ENCODE measurements at places on chromosomes 11 and 22. TPM values are rescaled to one million over a fixed set of nuclear protein-coding genes. Genes with fewer than 3 reads are reported as not detected.
A peak's percentile ranks its signal among the peaks of the same experiment; 100 is the strongest.

RIC3 gene
- 1.5 TPM for polyA plus RNA-seq

- peak overlapping the region; percentile 98 for H3K27ac ChIP-seq
- DNase-seq, result no peak
- H3K4me1 ChIP-seq, result peaks cover 37% of the 10 kb centered on the region
- H3K36me3 ChIP-seq, result peaks cover 28% of the 10 kb centered on the region
- H3K27me3 ChIP-seq, result no peaks in the 10 kb centered on the region
- peak overlapping the region; percentile 96 for H3K4me3 ChIP-seq
Observed at GRCh38 chr11:8683115-8683807, 669 bp downstream of the RPL27A start.

- H3K4me3 ChIP-seq, result no peak overlapping the region
- H3K36me3 ChIP-seq, result no peaks in the 10 kb centered on the region
- H3K27me3 ChIP-seq, result no peaks in the 10 kb centered on the region
- H3K4me1 ChIP-seq, result no peaks in the 10 kb centered on the region
Observed at GRCh38 chr11:33949252-33949913, 57.5 kb upstream of the LMO2 start.

GRCh38 chr11:119673052-119673758, 55.8 kb downstream of the NECTIN1 start:
- H3K27ac ChIP-seq, result no peak overlapping the region
- DNase-seq, result no peak
- no peak overlapping the region for H3K4me3 ChIP-seq
- no peaks in the 10 kb centered on the region for H3K36me3 ChIP-seq
- H3K4me1 ChIP-seq, result no peaks in the 10 kb centered on the region

GRCh38 chr22:22996511-22997261, 73.6 kb upstream of the GNAZ start:
- no peak for DNase-seq
- no peak overlapping the region for H3K4me3 ChIP-seq
- H3K27ac ChIP-seq, result no peak overlapping the region
- no peaks in the 10 kb centered on the region for H3K36me3 ChIP-seq
- no peaks in the 10 kb centered on the region for H3K27me3 ChIP-seq

TH gene
- polyA plus RNA-seq, result not detected

GRCh38 chr11:44334356-44335004, 24.5 kb upstream of the ALX4 start:
- no peaks in the 10 kb centered on the region for H3K36me3 ChIP-seq
- no peak for DNase-seq
- H3K4me1 ChIP-seq, result no peaks in the 10 kb centered on the region
- H3K27me3 ChIP-seq, result no peaks in the 10 kb centered on the region
- H3K4me3 ChIP-seq, result no peak overlapping the region

- no peak for DNase-seq
- no peaks in the 10 kb centered on the region for H3K27me3 ChIP-seq
- H3K4me3 ChIP-seq, result no peak overlapping the region
- H3K4me1 ChIP-seq, result peaks cover 16% of the 10 kb centered on the region
- peaks cover 33% of the 10 kb centered on the region for H3K36me3 ChIP-seq
- H3K27ac ChIP-seq, result no peak overlapping the region
Observed at GRCh38 chr22:23277583-23278295, 97.4 kb downstream of the BCR start.

SCT gene
- polyA plus RNA-seq, result not detected

DNA sequence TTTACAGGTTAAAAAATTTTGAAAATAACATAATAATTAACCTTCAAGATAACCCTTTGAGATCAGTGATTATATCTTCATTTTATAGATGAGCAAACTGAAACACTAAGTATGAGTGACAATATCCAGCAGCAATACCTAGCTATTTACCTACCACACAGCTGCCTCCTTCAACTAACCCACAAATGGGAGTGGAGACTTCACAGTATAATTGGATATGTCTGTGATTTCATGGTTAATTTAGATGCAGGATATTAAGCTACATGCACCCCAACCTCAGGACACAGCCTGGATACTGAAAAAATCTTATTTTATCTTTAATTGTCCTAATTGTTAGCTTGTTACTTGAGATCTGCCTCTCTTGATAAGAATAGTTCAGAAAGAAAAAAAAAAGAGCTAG, 297.2 kb upstream of the ANO5 start:
- no peaks in the 10 kb centered on the region for H3K4me1 ChIP-seq
- no peak overlapping the region for H3K4me3 ChIP-seq
- no peak for DNase-seq
- H3K27me3 ChIP-seq, result no peaks in the 10 kb centered on the region
- no peaks in the 10 kb centered on the region for H3K36me3 ChIP-seq

- H3K36me3 ChIP-seq, result no peaks in the 10 kb centered on the region
- no peaks in the 10 kb centered on the region for H3K27me3 ChIP-seq
- H3K4me1 ChIP-seq, result no peaks in the 10 kb centered on the region
- H3K27ac ChIP-seq, result no peak overlapping the region
- DNase-seq, result no peak
Observed at GRCh38 chr11:133692126-133692934, 153.0 kb downstream of the SPATA19 start.

OR52H1 gene
- polyA plus RNA-seq, result not detected

RBM14 gene
- 87.9 TPM for polyA plus RNA-seq

ARCN1 gene
- polyA plus RNA-seq, result 148 TPM

B4GALNT4 gene
- polyA plus RNA-seq, result 0.31 TPM

- no peaks in the 10 kb centered on the region for H3K27me3 ChIP-seq
- H3K27ac ChIP-seq, result no peak overlapping the region
- no peaks in the 10 kb centered on the region for H3K4me1 ChIP-seq
- H3K4me3 ChIP-seq, result no peak overlapping the region
- DNase-seq, result no peak
Observed at GRCh38 chr11:57700425-57700824, 11.6 kb downstream of the MED19 start.

DNA sequence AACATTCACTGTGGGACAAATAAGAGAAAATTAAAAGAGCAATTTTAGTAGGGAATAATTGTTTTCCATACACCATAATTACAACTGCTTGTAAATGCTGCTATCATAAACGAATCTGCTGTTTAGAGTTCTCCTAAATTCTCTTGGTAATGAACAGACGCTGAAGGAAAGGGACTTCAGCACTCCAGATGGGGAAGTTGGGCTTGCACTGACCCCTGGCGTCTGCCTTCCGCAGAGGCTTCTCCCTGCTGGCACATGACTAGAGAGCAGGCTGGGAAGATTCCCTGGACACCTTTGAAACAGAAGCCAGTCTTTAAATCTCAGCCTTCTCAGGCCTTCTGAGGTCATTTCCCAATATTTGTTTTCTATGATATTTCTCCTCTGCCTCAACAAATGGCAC, 84.1 kb downstream of the NXPE2 start:
- no peak for DNase-seq
- no peaks in the 10 kb centered on the region for H3K36me3 ChIP-seq
- H3K4me1 ChIP-seq, result no peaks in the 10 kb centered on the region
- no peak overlapping the region for H3K4me3 ChIP-seq
- no peaks in the 10 kb centered on the region for H3K27me3 ChIP-seq

- no peaks in the 10 kb centered on the region for H3K36me3 ChIP-seq
- no peak overlapping the region for H3K4me3 ChIP-seq
- DNase-seq, result no peak
- H3K27me3 ChIP-seq, result no peaks in the 10 kb centered on the region
Observed at GRCh38 chr11:59182457-59183151, 10.7 kb downstream of the DTX4 start.

- no peaks in the 10 kb centered on the region for H3K4me1 ChIP-seq
- H3K4me3 ChIP-seq, result no peak overlapping the region
- no peaks in the 10 kb centered on the region for H3K36me3 ChIP-seq
- H3K27ac ChIP-seq, result no peak overlapping the region
Observed at GRCh38 chr11:133826866-133827265, 18.4 kb downstream of the SPATA19 start.

CCDC157 gene
- polyA plus RNA-seq, result 1.4 TPM

GRCh38 chr11:244376-244775, 7.6 kb downstream of the PSMD13 start:
- H3K36me3 ChIP-seq, result peaks cover 56% of the 10 kb centered on the region
- no peak for DNase-seq
- H3K27me3 ChIP-seq, result no peaks in the 10 kb centered on the region

DNA sequence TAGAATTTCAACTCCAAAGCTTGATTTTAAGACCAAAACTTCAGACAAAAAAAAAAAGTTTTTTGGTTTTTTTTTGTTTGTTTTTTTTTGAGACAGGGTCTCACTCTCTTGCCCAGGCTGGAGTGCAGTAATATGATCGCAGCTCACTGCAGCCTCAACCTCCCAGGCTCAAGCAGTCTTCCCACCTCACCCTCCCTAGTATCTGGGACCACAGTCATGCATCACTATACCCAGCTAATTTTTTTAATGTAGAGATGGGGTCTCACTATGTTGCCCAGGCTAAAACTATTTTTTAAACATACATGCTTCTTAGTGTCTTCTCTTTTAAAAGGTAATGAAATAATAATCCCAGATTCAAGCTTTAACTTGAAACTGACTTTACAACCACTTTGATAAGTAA, 35.4 kb upstream of the GRK2 start:
- H3K27me3 ChIP-seq, result no peaks in the 10 kb centered on the region
- H3K4me1 ChIP-seq, result peaks cover 4% of the 10 kb centered on the region
- H3K4me3 ChIP-seq, result no peak overlapping the region
- H3K27ac ChIP-seq, result no peak overlapping the region

TMX2 gene
- 89.9 TPM for polyA plus RNA-seq

DNA sequence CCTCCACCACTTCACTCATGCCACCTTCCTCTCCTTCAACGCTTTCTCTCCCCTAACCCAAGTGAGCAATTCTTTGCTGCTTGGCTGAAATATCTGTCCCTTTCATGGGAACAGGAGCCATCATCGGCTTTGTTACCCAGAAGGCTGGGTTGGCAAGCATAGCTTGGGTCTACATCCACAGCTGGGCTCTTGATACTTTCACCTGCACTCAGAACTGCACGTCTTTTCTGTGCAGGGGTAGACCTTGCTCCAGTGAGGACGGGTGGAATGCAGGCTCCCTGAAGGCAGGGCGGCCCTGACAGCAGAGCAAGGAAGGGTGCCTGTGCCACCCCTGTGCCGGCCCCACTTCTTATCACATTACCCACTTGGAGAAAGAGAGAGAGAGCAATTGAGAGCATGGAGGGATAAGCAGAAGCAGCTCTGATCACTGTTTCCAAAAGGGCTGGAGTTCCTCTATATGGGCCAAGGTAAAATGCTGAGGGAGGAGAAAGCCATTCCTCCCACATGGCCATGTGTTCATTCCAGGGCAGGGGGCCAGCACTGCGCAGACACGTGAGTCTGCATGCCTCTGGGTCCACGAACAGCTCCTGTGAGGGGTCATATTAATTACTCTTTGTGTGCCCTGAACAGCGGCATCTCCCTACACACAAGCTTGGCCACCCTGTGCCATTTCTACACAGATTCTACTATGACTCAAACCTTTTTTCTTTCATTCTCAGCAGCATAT, 181.8 kb downstream of the BUD13 start:
- H3K4me1 ChIP-seq, result no peaks in the 10 kb centered on the region
- no peak overlapping the region for H3K4me3 ChIP-seq
- no peak for DNase-seq
- H3K27me3 ChIP-seq, result no peaks in the 10 kb centered on the region
- H3K36me3 ChIP-seq, result no peaks in the 10 kb centered on the region
